Activated CD4-positive, alpha-beta T cell treated with anti-CD3 and anti-CD28 coated beads, Interleukin-2, amount 50 U/mL, for 24 hours (primary cell): ENCODE measurements at places on chromosomes 6 and 20.

DNA sequence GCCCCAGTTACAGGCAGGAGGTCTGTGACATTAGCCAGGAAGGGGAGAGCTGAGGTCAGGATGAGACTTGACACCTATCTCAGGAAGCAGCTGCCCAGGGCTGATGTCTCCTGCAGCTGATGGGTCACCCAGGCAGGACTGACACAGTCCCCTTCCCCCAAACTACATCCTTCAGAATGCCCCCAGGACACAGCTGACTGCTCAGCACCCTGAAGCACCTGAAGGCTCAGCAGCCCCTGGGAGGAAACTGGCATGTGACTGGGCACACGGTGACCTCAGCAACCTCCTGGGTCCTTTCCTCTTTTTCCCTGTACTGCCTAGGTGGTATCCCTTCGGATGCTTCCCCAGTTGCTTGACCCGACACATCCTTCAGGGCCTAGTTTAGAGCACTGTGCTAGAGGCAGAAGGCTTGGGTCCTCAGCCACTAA lies 1.9 kb downstream of the SDC4 start:
- DNase-seq: no peak

- no peak for DNase-seq
These were observed 4.0 kb downstream of the METTL24 start for GRCh38 chr6:110354153-110354552.

- no peak for DNase-seq
These were observed 550.8 kb downstream of the TFAP2B start for GRCh38 chr6:51369485-51369884.

DNA sequence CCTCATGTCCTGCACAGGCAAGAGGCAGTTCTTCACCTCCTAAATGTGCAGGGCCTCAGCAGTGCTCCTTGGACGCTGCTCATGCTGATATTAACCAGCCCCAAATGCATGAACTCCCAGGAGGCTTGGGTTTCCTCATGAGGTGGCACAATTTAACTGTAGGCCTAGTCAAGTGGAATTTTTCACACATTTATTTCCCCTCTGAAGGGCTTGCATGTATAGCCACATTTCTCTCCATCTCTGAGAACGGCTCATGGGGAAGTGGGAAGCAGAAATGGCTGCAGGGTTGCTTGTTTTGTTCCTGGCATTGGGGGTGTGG lies 72.8 kb upstream of the PAX1 start:
- no peak for DNase-seq

DNA sequence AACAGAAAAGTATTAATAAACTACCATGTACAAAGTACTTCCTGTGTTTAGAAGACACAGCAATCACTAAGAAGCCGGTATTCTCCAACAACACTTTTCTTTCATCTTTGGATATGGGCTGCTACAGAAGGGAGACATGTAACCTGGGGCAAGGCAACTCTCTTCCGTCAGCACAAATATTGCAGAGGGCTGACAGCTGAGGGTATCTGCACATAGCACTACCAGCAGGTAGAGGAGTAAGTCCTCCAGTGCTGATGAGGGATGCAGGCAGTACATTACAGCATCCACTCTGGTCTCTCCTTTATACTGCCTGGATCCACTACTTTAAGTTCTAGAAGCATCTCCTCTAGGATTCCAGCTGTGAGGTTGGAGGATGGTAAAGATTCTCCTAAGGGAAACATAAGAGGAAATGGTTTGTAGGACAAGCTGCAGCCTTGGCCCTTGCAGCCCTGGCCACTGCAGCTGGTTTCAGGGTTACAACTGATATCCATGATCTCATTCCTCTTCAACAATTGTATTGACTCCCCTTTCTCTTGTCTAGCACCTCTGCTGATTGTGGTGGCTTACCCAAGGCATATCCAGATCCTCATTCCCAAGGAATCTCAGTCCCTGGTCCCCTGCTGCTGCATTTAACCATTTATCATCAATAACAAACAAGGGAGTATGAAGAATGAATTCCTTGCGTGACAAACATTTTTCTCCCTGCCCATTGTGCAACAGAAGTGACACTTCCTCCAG lies 110.7 kb upstream of the ADGRF1 start:
- DNase-seq: no peak

DNA sequence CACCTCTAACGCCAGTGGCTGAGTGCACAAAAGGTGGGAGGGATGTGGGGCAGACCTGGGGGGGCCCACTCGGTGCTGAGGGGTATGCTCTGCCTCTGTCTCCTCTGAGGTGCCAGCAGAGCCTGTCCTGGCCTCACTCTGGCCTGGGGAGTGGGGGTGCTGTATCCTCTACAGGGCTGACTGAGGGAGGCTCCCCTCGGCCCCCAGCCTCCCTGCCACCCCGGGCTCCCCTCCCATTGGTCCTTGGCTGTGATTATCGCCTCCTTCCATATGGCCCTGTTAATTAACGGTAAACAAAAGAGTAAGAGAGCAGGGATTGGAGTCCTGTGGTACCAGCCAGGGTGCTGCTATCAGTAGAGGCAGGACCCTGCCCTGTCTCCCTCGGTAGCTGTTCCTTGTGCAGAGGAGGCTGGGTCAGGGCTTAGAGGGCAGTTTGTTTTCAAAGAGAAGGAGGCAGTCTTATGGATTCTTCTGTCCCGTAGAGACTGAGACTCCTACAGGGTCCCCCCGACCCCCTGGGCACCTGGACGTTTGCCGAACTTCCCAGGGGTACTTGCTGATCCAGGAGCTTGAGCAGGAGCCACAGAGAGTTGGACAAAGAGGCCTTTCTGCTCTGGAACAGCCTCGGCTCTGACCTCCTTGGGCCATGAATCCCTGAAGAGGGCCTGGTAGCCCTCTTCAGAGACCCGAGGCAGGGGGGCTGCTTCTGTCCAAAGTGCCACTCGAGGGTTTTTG lies 1.8 kb downstream of the MYT1 start:
- DNase-seq: no peak

DNA sequence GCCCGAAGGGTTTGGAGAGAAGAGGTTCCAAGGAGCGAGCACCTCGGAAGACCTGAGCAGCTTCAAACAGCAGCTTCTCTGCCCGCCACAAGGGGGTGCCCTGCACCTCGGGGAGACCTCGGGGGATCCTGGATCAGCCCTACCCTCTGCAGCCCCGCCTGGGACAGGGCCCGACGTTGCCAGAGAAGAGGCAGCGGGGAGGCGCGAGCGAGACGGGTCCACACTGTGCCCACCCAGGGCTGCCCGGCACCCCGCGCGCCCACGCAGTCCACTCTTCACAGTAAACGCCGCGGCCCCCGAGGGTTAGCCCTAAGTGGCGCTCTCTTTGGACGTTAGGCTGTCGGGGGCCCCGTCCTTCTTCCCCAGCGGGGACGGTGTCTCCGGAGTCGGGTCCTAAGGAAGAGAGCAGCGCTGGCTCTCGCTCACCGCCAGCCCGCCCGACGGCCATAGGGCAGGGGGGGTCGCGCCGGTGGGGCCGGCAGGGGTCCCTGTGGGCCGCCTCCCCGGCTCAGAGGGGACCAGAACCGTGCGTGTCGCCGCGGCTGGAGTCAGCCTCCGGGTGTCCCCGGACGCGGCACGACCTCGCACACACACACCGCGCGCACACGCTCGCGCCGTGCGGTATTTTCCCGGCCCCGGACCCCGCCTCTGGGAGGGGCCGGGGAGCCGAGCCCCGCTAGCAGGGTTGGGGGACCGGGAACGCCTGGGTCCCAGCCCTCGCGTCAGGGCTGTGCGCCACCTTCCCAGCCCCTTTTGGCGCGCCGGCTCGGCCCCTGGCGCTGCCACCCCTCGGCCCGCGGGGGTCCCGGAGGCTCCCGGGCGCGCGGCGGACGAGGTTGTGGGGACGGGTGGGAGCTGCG lies 929 bp downstream of the CDH22 start:
- peak; percentile 54 for DNase-seq

DNA sequence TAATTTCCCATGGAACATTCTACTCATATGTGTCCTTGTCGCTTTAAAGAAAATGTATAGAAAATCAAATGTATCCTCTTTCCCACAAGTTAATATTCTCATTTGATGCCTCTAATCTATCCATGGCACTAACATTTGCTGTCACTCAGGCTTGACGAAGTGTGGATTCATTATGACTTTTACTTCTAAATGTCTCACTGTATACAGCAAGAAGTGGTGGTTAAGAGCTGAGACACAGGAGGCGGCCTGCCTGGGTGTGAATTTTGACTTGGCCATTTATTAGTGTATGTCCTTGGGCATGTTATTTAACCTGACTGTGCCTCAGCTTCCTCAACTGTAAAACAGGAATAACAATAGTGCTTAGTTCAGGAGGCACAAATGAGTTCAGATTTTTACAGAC lies 70.0 kb downstream of the TRMT6 start:
- DNase-seq: no peak

- no peak for DNase-seq
These were observed 721.1 kb upstream of the CITED2 start for GRCh38 chr6:140095532-140095931.

- DNase-seq: no peak
These were observed 2.1 kb downstream of the TOP1 start for GRCh38 chr20:41030531-41031242.

- DNase-seq: no peak
These were observed 24.4 kb downstream of the CAP2 start for GRCh38 chr6:17417817-17418216.

DNA sequence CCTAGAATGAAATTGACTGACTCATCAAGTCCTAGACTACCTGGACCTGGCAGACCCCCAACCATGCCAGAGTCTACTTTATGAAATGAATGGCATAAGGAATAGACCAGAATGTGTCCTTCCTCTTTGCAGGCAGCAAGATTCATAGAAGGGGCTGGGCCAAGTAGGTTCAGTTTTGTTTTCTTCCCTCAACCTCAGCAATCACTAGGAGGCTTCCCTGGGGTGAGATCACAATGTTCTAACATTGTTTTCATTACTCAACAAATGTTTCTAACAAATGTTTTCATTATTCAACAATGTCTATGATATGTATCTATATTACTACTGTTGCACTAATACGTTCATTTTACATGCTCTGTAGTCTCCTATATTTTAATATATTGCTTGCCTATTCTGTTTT lies 8.4 kb upstream of the FAM162B start:
- DNase-seq: no peak

DNA sequence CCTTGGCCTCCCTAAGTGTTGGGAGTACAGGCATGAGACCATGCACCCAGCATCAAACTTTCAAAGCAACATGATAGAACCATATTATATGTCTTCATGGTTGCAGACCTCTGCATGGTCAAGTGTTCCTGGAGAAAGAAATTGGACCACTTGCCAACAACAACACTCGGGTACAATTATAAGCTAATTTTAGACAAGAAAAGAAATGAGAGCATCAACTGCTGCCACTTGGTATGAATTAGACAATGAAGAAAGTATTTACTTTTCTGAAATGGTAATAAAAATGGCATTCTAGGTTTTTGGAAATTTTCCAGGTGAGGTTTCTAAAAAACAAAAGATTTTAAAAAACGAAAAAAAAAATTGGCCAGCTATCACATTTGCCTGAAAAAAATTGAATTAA lies 7.7 kb upstream of the PM20D2 start:
- no peak for DNase-seq

DNA sequence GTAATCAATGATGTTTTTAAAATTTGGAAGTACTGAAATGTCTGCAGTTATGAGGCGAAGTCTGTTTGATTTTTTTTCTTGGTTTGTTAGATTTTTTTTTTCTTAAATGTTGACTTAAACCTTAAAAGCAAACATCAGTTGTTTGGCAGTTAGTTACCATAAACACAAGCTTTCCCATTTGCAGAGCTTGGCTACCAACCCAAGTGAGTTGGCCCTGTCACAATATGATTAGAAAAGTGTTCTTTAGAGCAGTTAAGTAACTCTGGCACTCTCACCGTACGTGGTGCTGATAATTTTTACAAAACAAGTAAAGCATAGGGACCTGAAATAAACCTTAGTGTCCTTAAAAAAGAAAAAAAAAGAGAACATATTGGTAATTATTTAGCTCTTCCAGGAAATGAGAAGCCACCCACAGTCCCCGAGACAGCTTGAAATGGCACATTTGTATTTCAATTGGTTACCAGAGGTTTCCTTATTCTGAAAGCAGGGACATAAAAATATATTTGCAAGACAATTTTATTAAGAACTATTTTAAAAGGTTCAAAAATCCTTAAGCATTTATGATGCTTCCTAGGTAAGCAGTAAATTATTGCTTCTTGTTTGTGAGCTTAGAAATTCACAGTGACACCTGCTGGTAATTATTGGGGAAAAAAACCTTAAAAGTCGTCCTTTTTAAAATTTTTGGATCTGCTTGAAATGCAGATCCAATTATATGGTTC lies 3.9 kb downstream of the HEY2 start:
- no peak for DNase-seq

- DNase-seq: no peak
These were observed 1.3 kb upstream of the MTFR2 start for GRCh38 chr6:136251394-136251793.

- DNase-seq: no peak
These were observed 331.2 kb downstream of the QKI start for GRCh38 chr6:163745536-163746400.

DNA sequence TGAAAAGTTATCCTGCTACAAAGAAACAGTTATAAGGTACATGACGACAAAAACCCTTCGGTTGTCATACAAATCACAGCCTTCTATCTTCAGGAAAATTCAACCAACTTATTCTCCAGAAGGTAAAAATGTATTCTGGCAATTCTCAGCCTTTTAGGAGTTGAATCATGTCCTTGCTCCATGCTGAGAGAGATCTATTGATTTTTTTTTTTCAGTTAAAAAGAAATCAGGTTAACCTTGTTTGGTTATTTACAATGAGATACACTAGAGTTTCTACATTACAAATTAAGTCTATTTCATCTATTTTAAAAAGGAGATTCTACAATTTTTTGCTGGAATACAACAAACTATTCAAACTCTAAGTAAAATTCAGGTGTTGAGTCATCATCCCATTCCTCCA lies 45.4 kb downstream of the ROS1 start:
- DNase-seq: no peak

DNA sequence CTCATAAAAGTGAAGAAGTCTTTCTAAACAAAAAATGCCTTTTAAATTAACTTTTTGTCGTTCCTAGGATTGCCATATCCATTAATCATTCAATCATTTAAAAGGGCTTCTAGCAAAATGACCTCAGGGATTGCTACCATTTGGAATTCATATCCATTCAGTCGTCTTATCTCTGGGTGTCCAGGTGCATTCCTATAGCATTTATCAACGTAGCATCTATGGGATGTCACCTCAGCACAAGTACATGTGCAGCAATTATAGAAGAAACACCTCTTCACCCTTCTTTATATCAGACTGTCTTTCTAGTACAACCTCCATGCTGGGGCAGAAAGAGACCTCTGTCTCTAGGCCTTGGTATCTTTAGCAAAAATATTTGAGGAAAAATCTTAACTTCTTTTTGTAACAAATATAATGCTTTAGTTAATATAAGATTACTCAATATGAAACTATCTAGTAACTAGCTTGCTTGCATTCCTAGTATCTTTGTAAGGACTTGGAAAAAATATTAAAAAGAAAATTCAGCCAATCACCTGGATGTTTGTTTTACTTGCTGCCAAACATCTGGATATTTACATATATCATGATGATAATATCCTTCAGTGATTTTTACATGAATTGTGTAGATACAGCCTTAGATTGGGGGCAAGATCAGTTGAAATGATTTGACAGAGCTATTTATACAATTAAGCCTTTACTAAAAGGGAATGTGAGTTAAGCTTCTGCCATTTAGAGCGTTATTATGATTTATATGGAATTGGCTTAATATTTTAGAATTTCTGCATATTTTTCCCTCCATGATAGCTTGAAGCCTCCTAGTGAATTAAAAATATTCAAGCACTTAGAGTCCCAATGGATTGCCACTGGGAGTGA lies 356.8 kb downstream of the HDGFL1 start:
- DNase-seq: no peak
